Neuronal stem cell (in vitro differentiated cells): ENCODE measurements at places on chromosomes 11 and 22.

GRCh38 chr11:70066628-70067027, 11.5 kb upstream of the ANO1 start:
- DNase-seq = no peak

DNA sequence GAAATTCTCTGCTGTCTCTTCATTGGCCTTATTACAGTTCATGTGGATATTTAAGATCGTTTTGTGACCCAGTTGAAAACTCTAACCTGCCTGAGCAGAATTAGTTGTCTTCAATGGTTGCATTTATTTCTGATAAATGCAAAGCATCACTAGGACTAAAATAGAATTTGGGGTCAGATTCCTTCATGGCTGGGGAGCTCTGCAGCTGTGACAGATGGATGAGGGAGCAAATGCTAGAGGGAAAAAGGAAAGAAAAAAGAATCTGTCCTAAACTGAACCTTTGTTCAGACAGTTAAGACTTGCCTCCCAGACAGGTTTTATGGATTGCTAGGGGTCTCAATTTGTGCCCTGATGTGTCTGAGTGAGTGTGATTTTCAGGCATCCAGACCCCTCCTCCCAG, 113.0 kb downstream of the SYT9 start:
- no peak for DNase-seq

GRCh38 chr11:94546886-94547285, 3.2 kb downstream of the FUT4 start:
- no peak for DNase-seq

GRCh38 chr11:44140372-44140771, 44.9 kb downstream of the EXT2 start:
- DNase-seq = no peak

DNA sequence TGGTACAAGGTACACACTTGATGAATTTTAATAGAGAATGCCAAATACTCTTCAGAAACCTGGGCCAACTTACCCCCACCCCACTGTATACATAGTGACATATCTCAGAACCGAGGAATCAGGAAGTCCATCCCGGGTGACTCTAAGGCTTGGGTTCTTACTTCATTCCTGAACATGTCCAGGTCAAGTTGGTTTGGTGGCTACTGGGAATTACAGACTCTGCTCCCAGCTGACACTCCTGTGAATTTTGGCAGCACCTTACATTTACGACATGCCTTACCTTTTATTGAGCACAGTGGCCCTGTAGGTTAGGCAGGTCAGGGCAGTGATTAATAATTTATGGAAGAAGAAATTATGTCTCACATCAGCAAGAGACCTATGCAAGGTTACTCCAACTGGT, 70.1 kb upstream of the LDLRAD3 start:
- no peak for DNase-seq

DNA sequence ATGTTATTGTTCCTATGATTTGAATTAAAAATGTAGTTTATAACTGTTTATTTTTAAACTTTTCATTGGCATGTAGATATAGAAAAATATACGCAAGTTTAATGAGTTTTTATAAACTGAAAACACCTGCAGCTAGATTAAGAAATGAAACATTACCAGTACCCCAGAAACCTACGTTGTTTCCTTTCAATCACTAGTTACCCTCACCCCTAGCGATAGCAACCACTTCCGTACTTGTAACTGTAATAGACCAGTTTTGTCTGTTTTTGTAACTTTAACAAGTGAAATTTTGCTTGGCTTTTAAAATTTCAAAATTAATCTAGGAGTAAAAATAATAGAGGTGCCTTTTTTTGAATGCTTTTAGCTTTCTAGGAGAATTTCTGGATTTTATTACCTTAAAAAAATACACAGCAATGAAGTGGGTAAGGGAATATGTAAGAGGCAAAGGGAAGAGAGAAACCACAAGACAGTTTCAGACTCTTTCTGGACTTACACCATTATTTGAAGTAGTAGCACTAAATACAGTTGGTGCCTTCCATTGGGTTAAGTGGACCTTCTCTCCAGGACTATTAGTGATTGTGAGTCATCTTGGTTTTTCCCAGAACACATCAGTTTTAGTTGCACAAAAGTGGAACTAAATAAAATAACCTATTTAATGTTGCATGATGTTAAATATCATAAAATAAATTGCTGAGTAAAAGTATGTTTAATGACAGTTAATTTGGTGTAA, 18.7 kb upstream of the NAT10 start:
- DNase-seq = no peak
